Glomerular endothelial cell (primary cell): ENCODE measurements at places on chromosomes 13 and 19.

GRCh38 chr13:99657848-99658260, 156.6 kb downstream of the TM9SF2 start:
- DNase-seq: no peak

DNA sequence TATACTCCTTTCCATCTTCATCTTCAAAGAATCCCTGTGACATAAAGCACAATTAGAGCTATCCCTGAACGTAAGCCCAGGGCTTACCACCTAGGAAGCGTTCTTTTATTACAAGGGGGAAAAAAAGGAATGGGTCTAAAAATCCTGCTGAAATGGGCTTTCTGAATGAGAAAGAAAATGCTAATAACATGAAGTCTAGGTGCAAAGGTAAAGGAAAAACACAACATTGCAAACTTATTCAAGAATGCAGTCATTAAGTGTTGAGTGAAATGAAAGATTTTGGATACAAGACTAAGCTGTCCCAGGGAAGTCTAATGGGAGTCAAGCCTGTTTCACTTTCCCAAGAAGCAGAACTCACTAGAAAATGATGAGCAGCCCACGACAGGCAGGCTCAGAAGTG, 55.3 kb upstream of the SLC15A1 start:
- DNase-seq: no peak

GRCh38 chr19:40257096-40257517, 28.0 kb downstream of the AKT2 start:
- no peak for DNase-seq

- DNase-seq: no peak
Observed at GRCh38 chr19:7450243-7451223, 38.3 kb downstream of the PEX11G start.

DNA sequence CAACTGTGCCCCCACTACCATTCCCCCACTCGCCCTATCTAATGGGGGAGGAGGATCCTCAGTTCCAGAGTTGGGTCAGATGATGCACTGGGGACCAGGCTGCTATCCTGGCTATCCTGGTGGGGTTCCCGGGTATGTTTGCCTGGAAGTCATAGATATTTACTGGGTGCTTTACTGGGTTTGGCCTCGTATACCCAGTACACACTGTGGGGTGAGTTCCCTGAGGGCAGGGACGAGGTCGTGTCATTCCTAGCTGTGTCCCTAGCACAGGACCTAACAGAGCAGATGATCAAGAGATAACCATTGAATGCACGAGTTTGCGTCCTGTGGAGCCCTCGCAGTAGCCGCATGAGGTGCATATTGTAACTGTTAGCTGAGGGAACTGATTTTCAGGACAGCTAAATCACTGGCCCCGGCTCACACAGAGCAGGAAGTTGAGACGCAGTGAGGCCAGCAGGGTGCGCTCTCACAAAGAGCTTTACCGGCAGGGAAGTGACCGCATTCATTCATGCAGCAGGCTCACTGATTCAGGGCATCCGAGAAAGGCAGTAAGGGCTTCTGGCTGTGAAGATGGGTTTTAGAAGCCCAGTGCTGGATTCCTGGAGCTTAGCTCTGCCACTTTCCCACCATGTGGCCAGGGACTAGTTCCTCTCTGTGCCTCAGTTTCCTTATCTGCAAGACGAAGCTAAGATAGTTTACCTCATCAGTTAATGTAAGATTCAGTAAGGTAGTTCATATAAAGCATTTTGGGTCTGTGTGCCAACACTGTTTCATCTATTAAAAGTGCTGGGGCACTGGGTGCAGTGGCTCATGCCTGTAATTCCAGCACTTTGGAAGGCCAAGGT, 6.0 kb downstream of the RUVBL2 start:
- no peak for DNase-seq

- DNase-seq: no peak
Observed at GRCh38 chr19:19202707-19203011, 555 bp downstream of the NR2C2AP start.

DNA sequence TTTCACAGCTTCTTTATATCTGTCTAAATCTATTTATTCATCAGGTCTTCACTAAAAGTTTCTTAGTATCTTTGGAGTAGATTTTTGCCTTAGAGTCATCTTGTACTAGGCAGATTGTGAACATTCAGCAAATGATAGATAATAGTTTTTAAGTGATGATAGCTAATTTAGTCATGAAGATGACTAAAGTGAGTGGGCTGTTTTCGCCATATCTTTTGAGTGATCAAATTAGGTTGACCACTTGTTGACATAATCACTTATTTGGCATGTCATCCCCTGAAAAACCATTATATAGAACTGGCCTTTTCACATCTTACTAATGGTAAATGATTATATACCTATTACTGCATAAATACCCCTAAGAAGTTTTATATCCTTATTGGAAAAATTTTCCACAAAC, 999.2 kb downstream of the PCDH17 start:
- DNase-seq: no peak

DNA sequence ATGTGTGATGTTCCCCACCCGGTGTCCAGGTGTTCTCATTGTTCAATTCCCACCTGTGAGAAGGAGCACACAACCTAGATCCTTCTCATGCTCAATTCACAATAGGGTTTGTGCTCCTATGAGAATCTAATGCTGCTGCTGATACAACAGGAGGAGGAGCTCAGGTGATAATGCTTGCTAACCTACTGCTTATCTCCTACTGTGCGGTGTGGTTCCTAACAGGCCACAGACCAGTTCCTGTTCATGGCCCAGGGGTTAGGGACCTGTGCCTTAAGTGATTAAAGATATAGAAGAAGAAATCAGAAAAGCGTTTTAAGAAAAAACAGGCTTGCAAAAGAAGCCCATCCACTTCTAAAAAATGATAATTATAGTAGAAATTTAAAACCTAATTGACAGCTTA, 17.5 kb downstream of the DLEU7 start:
- no peak for DNase-seq

- DNase-seq: no peak
Observed at GRCh38 chr13:21670006-21670882, 629 bp upstream of the FGF9 start.

DNA sequence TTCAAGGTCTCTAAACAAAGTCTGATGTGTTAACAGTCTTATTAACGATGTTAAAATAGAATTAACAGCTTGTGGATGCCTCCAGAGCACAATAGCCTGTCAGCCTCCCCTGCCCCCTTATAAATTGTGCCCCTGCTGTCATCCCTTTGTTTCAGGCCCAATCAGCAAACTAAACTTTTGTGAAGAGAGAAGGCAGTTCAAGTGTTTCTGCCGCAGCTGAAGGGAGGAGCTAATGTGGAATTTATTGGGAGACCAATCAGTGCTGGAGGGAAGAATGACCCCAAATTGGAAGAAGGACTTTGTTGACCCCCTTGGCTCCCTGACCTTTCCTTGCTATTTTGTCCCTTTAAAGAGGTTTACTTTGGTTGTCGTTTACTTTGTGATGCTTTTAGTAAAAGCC, 160.5 kb downstream of the TM9SF2 start:
- no peak for DNase-seq

- DNase-seq: no peak
Observed at GRCh38 chr19:6736169-6736916, 1.0 kb downstream of the GPR108 start.

DNA sequence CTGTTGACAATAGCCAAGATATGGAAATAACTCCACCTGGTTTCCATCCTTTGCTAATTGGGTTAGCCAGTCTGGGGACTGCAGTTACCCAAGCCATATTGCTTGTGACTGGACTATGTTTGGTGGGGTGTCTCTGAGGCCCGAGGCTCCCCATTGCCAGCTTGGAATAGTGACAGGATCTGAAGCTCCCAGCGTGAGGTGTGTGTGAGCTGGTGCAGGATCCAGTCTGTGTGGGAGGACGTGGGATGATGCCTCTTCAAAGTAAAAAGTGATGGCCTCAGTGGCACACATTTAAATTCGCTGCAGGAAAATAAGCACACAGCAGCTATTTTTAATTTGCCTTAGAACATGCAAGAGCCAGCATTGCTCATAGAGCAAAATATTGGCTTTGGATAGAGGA, 75.0 kb downstream of the TEX26 start:
- DNase-seq: no peak

DNA sequence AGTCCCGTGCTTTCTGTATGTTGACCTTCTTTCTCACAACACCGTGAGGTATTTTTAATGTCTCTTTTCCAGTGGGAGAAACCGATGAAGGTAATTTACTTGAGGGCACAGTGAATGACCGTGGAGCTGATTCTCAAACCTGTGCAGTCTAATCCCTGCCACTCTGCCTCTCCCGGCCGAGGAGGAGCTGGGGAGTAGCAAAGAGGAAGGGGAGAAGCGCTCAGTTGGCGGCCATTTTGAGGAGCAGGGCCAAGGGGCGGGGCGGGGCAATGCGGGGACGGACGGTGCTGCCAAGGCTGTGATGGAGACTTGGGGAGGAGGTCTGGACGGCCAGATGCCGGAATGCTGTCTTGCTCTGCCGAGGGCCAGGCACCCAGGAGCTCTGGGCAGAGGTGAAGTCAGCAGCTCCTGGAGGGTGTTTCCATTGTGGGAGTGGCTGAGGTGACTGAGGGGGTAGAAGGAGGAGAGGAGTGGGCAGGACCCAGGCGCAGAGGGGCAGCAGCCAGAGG, 12.4 kb upstream of the RANBP3 start:
- no peak for DNase-seq

DNA sequence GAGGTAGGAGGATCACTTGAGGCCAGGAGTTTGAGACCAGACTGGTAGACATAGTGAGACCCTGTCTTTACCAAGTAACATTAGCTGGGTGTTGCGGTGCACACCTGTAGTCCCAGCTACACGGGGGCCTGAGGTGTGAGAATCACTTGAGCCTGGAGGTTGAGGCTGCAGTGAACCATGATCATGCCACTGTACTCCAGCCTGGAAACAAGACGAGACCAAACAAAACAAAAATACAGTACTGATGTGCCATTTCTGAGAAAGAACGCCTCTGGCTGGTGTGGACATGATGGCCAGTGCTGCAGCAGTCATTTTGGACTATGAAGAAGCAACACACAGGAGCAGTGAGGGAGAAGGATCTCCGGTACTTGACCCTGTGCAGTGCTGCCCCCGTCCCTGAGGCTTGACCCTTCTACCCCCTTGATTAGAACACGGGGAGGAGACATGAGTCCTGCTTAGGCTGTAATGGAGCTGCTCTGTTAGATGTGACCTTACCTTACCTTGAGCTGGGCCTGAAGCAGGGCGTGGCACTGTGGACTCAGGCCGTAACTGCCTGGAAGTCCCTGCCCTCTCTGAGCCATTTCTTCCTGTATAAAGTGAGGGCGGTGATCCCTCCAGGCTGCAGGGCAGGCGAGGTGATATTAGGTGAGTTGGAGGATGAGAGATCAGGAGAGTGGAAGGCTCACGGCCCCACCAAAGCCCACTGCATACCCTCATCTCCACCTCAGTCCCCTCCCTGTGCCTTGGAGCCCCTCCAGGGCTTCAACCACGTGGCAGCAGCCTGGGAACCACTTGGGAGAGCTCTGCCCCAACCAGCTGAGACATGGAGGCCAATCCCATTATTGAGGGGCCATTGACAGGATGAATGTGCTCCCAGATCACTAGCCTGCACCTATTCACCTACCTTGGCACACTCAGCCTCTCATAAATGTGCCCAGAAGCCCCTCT, 5.9 kb downstream of the RPL18A start:
- no peak for DNase-seq

DNA sequence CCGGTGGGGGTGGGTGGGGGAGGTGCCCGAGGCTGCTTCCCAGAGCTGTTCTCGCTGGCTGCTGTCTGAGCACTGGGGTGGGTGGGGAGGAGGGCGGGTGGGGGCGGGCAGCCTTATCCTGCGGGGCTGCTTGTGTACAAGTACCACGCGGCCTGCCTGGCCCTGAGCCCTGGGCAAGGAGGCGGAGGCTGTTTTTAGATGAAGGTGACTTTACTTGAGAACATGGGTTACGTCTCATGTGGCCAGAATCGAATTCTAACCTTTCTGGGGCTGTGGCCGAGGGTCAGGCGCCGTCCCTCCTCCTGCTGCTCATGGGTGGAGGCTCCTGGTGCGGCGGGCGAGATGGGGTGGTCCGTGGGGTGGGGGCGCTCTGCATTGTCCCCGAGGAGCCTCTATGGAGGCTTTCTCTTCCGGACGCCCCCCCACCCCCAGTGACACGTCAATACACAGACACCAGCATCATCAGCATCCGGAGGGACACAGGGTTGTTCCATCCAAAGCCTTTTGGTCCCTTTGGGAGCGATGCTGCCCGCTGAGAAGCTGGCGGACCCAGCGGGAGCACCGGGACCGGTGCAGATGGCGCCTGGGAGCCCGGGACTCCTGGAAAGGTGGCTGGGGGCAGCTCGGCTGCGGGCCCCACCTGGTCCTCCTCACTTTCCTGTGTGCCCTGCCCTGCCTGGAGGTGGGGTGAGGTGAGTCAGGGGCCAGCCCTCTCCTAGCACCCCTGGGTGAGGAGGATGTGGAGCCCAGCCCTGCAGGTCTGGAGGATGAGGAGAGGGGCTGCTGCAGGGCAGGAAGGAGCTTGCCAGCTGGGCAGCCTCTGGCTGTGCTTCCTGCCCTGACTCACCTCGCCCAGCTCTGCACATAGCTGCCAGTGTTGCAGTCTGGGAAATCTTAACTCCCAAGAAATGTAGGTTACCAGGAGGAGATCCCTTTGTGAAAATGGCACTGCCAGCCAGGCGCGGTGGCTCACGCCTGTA, 3.4 kb downstream of the BSG start:
- DNase-seq: no peak

DNA sequence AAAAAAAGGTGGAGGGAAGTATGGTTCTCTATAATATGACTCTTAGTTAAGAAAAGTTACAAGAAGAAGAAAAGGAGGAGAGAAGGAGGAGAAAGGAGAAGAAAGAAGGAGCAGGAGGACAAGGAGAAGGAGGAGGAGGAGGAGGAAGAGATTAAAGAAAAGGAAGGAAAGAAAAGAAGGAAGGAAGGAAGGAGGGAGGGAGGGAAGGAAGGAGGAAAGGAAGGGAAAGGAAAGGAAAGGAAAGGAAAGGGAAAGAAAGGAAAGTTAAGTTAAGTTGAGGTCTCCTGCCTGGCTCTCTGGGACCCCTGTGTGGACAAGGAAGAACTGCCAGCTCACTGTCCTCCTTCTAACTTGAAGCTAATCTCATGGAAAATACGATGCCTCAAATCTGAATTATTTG, 429.5 kb downstream of the TSHZ3 start:
- DNase-seq: no peak

- DNase-seq: no peak
Observed at GRCh38 chr19:43572171-43572588, 3.1 kb downstream of the XRCC1 start.

GRCh38 chr13:58097831-58098230, 466.3 kb downstream of the PCDH17 start:
- no peak for DNase-seq

DNA sequence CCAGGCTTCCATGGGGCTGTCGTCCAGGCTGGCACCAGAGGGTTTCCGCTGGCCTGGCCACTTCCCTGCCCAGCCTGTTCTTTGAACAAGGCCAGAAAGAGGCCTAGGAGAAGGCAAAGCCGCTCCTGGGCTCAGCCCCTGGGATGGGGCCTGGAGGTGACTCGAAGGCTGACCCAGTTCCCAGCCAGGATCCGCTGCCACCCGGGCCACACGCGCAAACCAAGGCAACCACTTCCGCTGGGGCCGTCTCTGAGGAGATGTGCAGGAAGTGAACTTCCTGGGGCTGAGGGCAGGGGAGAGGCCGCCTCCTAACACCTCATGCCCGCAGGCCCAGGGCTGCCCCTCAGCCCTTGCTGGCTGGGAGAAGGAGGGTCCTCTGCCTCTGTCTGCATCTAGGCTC, 15.2 kb downstream of the PLEKHF1 start:
- DNase-seq: no peak

GRCh38 chr19:45005787-45006186, 4.5 kb downstream of the RELB start:
- no peak for DNase-seq
